Neuronal stem cell (in vitro differentiated cells): ENCODE measurements at places on chromosomes 16 and 17.
A peak's percentile ranks its signal among the peaks of the same experiment; 100 is the strongest.

GRCh38 chr16:10984509-10984908 is 40.1 kb downstream of the CLEC16A start:
- no peak for DNase-seq

DNA sequence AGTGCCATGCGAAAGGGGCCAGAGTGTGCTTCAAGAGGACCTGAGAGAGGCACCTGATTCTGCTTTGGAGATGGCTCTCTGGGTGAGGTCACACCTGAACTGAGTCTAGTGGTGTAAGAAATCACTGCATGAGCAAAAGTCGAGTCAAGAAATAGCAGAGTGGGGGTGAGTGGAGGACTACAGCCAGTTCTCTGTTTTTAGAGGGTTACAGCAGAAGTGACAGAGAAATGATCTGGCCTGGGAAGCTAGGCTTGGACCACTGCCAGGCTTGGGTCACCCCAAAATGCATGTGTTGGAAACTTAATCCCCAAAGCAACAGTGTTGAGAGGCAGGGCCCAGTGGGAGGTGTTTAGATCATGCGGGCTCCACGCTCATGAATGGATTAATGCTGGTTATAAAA is 312.0 kb downstream of the CBLN1 start:
- no peak for DNase-seq

GRCh38 chr17:39801055-39801454 is 63.1 kb downstream of the IKZF3 start:
- no peak for DNase-seq

DNA sequence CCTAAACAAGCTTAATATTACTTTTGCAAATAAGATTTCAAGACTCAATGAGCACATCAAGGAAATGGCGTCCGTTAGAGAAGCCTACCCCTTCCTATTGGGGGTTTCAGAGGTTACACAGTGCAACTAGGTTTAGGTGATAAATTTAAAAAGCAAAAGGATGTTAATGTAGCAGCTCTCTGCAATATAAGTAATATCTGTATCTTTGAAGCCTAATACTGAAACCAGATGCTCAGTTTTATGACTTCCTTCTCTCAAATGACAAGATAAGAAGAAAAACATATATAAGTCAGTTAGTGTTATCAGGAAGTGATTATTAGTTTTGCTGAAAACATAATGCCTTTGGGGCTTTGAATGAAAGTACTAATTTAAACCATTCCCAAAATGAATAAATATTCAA is 54.3 kb upstream of the MED13 start:
- no peak for DNase-seq

DNA sequence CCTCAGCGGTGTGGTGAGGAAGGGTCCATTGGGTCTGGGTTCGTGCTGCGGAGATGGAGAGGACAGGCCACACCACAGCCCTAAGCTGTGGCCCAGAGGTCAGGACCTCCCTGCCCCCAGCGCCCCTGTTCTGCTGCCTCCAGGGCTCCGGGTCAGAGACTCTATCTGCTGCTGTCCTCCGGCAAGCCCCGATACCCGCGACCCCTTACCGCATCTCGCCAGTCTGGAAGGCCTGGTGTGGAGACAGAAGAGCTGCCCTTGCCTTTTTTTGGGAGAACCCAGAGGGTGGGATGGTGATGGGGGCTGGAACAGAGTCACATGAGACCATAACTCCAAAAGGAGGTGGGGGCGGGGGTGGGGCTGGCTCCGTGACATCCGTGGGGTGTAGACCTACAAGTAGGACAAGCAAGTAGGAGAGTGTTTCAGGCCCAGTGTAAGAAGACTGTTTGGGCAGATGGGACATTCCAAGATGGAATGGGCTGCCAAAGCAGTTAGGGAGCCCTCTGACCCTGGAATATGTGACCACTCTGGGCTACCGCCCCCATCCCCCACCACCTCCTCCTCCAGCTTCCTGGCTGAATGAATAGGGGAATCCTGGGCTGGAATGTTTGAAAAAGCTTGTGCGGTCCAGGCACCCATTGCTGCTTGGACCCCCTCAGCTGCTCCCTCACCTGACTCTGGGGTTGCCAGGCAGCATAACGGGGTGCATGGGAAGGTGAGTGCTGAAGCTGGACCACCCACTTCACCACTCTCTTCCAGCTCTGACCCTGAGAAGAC is 1.4 kb downstream of the XYLT2 start:
- no peak for DNase-seq

DNA sequence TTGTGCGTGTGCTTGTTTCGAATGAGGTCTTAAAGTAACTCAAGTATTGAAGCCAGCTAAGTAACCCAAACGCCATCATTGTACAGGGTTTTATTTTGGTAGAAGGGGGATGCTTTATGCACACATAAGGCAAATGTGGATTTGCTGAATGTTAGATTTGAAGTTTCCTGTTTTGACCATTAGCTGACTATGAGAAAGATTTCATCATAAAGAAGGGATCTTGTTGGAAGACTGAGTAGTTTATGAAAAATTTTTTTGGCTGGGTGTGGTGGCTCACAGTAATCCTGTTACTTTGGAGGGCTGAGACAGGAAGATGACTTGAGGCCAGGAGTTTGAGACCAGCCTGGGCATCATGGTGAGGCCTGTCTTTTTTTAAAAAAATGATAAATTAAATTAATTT is 10.0 kb upstream of the ZFP3 start:
- no peak for DNase-seq

DNA sequence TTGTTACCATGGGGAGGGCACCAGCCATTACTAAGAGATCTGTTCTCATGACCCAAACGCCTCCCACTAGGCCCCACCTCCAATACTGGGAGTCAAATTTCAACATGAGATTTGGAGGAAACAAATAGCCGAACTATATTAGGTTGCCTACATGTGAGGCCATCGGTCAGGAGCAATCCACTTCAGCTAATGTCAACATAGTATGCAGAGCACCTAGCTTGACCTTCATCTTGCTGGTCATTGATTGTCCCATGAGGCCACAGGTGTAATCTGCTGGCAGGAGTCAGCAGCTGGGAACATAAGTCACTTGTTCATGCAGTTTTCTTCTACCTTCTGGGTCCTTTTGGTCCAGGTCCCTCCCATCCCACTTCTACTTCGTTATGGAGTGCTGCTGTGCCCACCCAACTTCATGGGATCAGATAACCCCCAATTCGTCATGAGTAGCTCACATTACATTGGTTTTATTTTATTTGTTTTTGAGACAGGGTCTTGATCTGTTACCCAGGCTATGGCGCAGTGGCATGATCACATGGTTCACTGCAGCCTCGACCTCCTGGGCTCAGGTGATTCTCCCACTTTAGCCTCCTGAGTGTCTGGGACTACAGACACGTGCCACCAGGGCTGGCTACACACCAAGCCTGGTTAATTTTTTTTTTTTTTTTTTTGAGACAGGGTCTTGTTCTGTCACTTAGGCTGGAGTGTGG is 5.9 kb upstream of the KPNA2 start:
- DNase-seq: no peak

DNA sequence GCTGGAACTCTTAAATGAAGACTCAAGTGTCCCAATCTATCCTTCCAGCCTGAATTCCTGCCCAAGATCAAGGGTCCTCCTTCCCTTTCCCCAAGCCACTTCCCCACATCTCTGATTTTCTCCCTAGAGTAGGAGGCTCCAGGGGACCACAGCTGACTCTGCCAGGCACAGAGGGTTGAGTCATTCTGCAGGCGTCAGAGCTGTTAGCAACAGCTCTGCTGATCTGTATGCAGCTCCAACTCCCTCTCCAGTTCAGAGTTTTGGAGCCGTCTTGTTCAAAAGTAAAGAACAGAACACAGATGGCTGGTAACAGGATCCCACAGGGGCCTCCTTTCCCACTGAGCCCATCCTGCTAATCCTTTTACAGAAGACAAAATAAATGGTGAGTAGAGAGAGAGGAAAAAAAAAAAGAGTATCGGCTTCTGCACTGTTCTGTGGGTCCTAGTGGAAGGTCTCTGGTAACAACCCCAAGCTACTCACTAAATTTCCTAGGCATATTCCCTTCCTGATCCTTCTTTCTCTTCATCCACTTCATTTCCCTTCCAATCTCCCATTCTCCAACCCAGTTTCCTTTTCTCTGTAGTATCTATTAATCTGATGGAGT is 13.4 kb upstream of the TAOK1 start:
- peak; percentile 42 for DNase-seq

GRCh38 chr16:57704905-57705852 is 10.6 kb downstream of the DRC7 start:
- no peak for DNase-seq

DNA sequence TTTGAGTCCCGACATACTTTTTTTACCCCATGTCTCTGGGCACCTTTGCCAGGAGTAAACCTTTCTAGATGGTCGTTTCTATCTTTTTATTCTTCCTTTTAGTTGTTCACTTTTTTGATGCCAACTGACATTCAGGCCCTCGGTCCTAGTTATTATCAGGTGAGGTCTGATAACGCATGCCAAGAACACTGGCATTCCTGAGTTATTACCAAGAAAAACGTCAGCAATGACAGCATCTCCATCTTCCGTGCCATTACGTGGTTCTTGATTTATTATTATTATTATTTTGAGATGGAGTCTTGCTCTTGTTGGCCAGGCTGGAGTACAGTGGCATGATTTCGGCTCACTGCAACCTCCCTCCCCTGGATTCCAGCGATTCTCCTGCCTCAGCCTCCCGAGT is 21.4 kb downstream of the HASPIN start:
- no peak for DNase-seq

- no peak for DNase-seq
These were observed 18.6 kb downstream of the ALOX12B start for GRCh38 chr17:8068736-8069586.

DNA sequence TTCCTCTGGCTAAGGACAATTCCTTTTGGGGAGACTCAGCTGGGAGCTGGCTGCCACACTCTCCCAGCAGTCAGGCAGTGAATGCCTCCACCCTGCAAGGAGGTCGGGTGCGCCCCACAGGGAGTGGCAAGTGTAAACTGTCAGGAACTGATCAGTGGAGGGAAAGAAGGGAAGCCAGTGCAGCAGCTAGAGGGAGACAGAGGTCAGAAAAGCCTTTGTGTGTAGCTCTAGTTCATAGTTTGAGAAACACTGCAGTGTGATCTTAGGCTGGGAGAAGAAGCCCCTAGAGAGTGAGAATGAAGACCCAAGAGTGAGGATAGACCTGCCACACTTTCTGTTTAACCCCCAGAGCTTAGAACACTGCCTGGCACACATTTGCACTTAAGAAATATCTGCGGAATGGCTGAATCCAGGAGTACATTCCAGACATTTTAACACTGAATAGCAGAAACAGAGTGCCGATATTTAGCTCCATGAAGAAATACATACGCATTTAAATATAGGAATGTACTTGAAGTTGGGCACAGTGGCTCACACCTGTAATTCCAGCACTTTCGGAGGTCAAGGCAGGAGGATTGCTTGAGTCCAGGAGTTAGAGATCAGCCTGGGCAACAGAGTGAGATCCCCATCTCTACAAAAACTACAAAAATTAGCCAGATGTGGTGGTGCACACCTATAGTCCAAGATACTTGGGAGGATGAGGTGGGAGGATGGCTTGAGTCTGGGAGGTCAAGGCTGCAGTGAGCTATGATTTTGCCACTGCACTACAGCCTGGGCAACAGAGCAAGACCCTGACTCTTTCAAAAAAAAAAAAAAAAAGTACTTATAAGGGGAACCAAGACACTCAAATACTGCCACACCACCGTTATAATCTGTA is 11.1 kb upstream of the SLC5A11 start:
- no peak for DNase-seq

DNA sequence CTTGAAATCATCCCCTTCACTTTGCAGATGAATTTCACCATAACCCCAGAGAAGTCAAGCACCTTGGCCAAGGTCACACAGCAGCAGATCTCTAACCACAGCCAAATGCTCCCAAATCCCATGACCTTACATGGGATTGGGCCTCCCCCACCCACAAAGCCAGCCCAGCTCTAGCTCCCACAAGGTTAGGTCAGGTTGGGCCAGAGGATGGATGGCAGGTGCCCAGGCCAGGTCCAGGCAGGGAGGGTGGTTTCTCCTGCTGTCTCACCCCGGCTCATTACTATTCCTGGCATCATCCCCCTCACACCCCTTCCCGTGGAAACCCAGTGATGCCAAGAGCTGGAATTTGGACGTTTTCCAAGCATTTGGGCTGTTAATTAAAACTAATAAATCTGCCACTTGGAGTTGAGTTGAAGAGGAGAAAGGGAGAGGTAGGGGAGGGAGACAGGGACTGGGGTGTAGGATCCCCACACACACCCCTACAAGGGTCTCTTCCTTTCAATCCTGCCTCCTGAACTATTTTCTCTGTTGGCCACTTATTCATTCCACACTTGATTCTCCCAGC is 181.6 kb downstream of the TMEM132E start:
- DNase-seq: no peak

GRCh38 chr17:80109713-80110446 is 8.5 kb downstream of the GAA start:
- DNase-seq: no peak

DNA sequence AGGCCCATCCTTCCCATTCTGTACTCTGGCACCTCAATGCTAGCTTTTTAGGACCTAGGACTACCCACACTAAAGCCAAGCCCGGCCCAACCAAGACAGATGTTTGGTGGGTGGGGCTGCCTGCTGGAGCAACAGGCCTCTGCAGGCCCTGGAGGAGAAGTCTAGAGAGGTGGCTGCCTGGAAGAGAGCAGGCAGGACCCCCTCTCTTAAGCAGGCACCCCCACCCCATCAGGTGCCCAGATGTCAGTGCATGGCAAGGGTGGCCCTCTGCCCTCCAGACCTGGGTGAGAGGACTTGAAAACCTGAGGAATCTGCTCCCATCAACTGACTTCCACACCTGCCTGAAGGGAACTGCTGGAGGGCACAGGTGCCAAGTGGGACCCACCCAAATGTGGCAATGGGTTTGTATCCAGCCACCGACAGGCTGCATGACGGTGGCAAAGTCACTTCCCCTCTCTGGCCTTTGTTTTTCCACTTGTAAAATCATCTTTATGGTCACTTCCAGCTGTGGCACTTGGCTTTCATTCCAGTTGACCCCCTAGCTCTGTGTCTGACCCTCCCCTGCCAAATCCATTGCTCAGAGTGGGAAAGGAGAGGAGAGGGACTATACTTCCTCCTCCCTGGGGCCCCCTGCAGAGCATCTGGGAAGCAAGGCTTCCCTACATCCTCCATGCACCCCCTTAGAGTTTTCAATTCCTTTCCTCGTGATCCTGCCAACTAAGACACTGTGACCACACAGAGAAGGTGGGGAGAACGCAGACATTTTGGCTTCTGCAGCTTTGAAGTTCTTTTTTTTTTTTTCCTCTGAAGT is 1.7 kb upstream of the STAT5A start:
- DNase-seq: no peak

GRCh38 chr16:21950782-21951521 is 2.2 kb upstream of the UQCRC2 start:
- no peak for DNase-seq

DNA sequence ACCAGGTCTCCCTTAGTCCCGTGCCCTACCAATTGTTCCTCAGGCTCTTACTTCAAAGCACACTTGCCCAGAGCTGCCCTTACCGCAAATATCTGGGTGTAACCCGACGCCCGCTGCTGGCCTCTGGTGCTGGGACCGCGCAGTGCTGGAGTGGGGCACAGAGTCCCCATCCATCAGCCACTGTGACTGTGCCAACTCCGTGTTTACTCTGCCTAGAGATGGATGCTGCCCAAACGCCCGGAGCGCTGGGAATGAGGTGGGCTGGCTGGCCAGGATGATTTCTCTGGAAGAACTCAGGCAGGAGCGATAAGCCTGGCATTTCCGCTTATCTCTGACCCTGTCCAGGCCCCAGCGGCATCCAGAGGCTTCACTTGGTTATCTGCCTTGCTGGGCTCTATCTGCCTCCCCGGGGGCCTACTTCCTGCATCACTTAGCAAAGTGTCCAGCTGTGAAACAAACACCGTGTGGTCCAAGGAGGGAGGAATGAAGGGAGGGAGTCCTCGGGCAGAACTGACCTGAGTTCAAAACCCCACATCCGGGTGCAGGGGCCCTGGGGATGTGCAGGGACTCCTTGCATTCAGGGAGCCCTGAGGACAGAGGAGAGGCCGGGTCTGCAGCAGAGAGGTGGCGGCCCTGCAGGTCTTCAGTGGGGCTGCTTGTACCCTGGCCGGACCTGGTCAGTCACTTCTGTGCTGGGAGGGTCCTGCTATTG is 9.4 kb upstream of the MYLK3 start:
- no peak for DNase-seq
